Head of caudate nucleus (tissue), 42 donors: ENCODE measurements at places on chromosomes 13 and 19.

- no peak for DNase-seq
Measured at GRCh38 chr13:65593298-65593874, 1636.8 kb downstream of the PCDH9 start.

DNA sequence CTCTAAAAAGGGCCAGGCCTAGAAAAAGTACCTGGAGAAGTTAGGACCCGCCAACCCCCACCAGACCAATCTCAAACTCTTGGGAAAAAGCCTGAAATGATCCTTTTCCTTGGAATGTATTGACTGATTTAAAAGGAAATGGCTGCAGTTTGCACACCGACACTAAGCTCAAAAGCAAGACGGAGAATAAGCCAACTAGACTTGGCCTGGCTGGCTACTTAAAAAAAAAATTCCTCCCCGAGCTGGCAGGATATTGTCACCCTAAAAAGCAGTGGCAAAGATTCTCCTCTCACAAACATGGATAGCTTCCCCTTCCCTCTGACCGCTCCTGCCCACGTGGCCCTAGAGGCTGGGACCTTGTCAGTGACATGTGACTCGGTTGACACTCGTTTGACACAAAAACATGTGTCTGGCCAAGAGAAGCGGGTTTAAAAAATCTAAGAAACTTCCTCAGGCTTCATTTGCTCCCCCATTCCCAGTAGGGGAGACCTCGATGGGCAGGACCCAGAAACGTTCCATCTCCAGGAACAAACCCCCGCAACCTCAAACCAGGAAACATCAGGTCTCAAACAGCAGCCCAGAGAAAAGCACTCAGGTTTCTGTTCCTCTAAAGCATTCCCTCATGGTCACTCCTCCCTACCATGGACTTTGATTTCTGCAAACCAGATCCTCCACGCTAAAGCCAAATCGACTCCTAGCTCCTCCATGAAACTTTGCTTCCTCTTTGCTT, 1.3 kb downstream of the RFX1 start:
- peak; percentile 51 for DNase-seq

- peak; percentile 37 for DNase-seq
Measured at GRCh38 chr19:11345122-11345803, 805 bp downstream of the TMEM205 start.

- no peak for DNase-seq
Measured at GRCh38 chr19:50500060-50500752, 10.8 kb downstream of the JOSD2 start.

- peak; percentile 95 for DNase-seq
Measured at GRCh38 chr13:33285420-33286124, at the start of gene STARD13. TSS of gene STARD13 (minus strand) at chr13:33285755. CDS start at chr13:33285638, 117 bp downstream.

DNA sequence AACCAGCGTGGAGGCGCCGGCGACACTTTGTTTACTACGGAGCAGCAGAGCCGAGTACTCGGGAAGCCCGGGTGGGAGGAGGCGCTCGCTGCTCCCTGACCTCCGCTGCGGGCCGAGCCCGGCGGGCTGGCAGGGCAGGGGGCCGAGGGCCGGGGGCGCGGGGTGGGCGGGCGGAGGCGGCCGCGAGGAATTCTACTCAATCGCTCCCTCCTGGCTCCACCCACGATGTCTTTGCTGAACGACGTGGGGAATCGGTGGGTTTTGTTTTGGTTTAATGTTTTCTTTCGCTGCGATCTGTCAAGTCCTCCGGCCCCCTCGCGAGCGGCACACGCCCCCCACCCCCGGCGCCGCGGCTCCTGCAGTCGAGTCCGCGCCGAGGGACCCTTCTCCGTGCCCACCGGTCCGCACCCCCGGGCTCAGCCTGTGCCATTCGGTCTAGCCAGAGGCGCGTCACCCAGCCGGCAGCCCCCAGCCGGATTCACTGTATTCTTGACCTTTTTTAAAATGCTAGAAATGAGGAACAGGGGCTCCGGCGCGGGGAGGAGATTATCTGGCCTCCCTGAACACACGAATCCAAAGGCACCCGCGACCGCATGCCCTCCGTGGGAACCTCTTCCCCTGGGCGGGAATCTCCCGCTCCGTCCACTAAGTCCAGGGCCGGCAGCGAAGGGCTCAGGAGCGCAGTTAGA, 636 bp upstream of the FOXO1 start:
- peak; percentile 41 for DNase-seq

- no peak for DNase-seq
Measured at GRCh38 chr19:49409441-49410029, 13.7 kb downstream of the PTH2 start.

- peak; percentile 68 for DNase-seq
Measured at GRCh38 chr13:100721885-100722512, 47.4 kb upstream of the TMTC4 start.

DNA sequence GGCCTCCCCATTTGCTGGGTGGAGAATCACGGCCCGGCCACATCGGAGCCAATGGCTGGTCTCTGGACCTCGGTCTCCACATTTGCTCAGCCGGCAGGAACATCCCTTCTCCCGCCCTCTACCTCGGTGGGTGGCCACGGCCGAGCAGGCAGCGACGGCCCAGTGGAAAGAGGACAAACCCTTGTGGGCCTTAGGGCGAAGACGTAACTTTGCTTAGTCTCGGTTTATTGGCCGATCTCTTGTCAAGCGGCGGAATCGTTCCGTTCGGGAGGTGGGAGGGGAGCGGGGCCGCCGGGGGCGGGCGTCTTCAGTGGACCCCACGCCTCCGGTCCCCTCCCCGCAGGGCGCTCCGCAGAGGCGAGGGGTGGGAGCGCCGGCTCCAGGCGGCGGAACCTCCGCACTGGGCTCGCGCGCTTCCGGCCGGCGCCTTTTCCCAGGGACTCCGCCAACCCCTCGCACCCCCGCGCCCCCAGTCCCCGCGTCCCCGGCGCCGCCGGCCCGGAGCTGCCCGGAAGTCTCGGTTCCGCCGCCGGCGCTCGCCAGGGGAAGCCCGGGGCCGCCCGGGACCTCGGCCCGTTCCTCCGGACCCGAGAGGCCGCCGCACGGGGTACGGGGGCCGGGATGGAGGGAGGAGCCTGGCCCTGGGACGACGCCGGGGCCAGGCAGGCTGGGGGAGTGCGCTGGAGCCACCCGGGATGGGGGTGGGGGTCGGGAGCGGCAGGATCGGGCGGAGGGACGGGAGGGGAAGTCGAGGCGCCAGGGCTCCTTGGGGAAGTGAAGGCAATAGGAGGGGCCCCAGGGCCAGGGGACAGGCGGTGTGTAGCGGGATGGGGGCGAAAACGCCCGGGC, at the start of gene ZNF580:
ZNF580 (plus strand) TSS at position 426 of the 849 bp plus-strand sequence. CDS start 1,507 bp downstream, outside the sequence.
- DNase-seq = peak; percentile 74

DNA sequence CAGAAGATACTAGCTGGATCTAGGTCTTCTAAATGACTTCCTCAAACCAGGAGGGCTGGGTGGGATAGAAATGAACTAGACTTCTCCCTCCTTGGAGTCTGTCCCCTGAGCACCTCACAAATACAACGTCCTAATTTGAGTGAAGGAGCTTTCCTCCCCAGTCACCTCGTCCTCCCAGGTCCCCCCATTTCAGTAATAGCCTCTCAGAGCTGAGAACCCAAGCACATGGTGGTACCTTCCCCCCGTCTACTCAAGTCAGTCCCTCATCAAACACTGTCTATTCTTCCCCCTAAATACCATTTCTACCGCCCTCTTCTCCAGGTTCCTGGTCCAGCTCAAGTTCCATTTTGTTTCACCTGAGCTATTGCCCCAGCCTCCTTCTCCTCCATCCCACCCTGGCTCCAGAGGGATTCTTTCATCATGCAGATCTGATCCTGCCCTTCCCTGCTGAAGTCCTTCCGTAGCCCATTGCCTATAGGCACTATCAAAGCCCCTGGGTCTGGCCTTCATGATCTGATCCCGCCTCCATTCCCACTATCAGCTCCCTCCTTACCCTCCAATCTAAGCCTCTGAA, 5.3 kb upstream of the PRKCG start:
- no peak for DNase-seq

DNA sequence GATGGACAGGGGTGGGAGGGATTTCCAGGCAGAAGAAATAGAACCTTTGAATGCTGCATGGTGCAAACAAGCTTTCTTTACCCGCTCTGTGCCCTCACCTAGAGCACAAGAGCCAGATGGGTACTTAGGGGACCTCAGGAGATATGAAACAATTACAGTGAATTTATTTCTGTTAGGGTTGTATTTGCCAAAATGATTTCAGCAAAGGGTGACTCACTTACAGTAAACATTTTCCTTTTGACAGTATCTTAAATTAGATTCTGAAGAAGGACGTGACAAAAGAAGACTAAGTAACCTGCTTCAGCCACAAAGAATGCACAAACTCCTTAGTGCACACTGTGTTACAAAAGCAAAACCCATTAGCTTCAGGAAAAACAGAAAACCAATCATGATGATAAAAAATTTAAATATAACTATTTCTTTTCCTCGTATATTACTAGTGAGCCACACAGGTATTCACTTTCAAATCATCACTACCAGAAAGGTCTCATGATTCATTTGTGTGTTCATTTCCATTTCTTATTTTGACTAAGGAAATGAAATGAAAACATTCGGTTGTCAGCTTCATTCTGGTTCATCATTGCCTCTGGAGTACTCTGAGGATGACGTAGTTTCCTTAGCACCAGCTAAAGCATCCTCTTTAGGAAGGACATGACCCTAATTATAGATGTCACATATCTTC, 158.8 kb downstream of the NHLRC3 start:
- DNase-seq = no peak

- DNase-seq = no peak
Measured at GRCh38 chr13:78103936-78104335, 185.3 kb upstream of the EDNRB start.

GRCh38 chr13:38656699-38657098, 30.2 kb upstream of the FREM2 start:
- no peak for DNase-seq

GRCh38 chr13:60150538-60150937, 13.2 kb downstream of the DIAPH3 start:
- no peak for DNase-seq

DNA sequence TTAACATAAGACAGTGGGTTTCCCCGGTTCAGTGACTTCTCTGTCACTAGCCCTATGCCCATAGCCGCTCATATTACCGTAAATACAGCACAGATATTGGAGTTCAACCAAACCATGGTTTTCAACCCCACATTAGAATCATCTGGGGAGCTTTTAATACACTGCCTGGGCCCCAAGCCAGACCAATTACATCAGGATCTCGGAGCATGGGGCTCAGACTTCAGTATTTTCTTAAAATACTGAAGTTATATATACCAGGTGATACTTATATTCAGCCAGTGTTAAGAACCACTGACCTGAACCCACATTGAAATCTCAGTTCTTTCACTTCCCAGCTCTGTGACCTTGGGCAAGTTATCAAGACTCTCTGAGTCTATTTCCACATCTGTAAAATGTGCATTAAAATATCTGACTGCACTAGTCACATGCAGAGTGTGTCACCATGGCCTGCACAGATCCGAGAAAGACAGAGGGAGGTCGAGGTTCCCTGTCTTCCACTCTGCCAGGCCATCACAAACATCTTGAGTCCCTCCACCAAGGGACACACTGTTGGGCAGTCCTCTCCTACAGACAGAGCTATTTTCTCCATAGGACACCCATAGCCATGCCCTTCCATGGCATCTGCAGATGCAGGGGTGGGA, 32.2 kb upstream of the IPO5 start:
- no peak for DNase-seq

GRCh38 chr13:105969761-105970160, 565.7 kb downstream of the EFNB2 start:
- DNase-seq = no peak

GRCh38 chr19:31332096-31332495, 17.1 kb downstream of the TSHZ3 start:
- no peak for DNase-seq

GRCh38 chr13:113742000-113742441, 17.0 kb upstream of the TMEM255B start:
- no peak for DNase-seq

- no peak for DNase-seq
Measured at GRCh38 chr13:28942906-28943305, 122.8 kb downstream of the MTUS2 start.

DNA sequence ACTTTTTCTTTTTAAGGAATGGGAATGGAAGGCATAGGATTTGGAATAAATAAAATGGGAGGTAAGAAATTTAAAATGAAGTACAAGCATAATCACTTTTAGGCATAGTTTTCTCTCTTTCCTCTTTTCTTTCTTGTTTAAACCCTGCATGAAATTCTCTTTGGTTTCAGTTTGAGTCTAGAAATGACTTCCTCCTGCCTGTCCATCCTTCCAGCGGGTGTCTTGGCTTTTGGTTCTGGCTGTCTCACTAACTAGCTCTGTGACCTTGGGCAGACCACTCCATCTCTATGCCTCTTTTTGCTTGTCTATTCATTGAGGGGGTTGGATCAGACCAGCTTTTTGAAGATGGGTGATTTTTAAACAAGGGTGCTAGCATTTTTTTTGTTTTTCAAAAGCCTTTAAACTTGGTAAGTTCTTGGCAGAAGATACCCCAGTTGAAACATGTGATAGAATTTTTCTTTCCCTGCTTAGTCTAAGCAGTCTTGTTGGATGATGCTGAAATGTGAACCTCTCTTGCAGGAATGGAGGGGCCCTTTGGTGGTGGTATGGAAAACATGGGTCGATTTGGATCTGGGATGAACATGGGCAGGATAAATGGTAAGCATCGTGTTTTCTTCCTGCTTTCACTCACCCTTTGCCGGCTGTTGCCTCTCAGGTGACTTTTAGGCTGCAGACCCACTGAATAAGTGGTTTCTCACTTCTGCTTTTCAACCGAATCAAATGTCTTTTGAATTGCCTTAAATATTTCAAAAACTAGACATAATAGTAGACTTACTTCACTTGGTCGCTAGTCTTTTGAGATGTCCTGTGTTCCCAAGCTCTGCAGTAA, 28.6 kb downstream of the PRAM1 start:
- DNase-seq = no peak

DNA sequence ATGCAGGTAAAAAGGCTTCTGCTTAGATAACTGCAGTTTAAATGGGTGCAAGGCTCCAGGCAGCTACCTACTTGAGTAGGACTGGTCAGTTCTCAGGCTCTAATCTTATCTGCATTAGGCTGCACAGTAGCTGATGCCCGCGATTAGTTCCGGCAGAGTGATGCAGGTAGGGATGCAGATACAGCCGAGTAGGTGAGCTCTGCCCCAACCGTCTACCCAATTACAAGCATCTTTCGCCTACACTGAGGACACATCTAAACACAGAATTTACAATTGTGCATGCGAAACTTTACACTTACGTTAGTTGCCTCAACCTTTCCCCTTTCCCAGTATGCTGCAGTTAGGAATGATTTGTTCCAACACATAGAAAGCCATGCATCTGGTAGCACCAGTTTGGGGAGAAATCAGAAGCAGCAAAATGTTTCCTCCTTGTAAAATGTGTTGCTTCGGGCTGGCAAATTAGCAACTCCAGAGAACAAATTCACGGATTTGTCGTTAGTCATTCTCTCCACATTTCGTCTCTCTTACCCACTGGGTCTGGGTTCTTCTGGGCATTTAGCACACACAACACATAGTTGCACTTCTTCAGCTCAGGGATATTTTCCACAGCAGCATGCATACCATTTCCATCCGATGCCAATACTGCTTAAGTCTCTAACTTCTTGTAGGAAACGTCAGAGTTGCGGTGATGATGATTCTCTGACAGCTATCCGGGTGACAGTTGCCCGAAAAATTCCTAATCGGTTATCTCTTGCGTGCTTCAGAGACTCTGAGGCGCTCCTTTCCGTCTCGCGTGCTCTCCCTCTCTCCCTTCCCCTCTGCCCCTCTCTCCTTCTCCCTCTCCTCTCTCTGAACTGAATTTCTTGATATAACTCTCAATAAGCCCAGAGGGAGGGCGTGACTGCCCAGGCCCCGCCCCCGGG, at the start of gene PCDH9:
PCDH9 (minus strand) TSS at position 856 of the 923 bp plus-strand sequence. CDS start 1,896 bp downstream, outside the sequence.
- peak; percentile 25 for DNase-seq

GRCh38 chr13:45512098-45512496, 47.4 kb downstream of the COG3 start:
- no peak for DNase-seq
